Activated naive CD8-positive, alpha-beta T cell treated with anti-CD3 and anti-CD28 coated beads for 36 hours (primary cell): ENCODE measurements at places on chromosomes 13 and 19. TPM values are rescaled to one million over a fixed set of nuclear protein-coding genes. Genes with fewer than 3 reads are reported as not detected.
A peak's percentile ranks its signal among the peaks of the same experiment; 100 is the strongest.

Gene FTL
- total RNA-seq: 1,137 TPM

GRCh38 chr13:113402471-113403254 lies 38.7 kb upstream of the GRTP1 start:
- H3K4me3 ChIP-seq: no peak overlapping the region
- H3K27ac ChIP-seq: no peak overlapping the region
- H3K36me3 ChIP-seq: no peaks in the 10 kb centered on the region
- no peak for DNase-seq

DNA sequence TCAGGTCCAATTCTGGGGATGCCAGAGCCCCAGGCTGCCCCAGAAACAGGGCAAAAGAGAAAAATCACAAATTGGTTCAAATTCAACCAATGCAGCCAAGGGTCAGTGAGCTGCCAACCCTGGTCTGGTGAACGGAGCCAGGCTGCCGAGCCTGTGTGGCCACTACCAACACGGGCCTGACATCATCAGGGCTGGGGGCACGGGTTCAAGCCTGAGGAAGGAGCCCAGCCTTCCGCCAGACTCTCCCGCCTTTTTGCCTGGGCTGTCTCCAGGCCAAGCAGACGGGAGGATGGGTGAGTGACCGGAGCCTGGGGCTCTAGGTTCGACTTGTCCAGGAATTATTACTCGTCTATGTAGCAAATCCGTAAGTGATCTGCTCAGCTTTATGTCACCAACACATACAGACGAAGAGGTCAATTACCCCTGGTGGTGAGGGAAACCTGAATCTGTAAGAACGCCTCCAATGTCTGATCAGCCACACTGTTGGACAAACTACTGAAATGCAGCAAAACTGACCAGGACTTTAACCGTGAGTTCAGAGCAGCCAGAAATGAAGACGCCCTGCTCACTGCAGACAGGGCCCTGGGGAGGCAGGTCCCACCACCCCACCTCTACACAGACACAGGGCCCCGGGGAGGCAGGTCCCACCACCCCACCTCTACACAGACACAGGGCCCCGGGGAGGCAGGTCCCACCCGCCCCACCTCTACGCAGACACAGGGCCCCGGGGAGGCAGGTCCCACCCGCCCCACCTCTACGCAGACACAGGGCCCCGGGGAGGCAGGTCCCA lies 31.8 kb downstream of the RAB20 start:
- peaks cover 22% of the 10 kb centered on the region for H3K4me1 ChIP-seq
- no peaks in the 10 kb centered on the region for H3K27me3 ChIP-seq
- H3K27ac ChIP-seq: no peak overlapping the region
- DNase-seq: no peak
- H3K36me3 ChIP-seq: peaks cover 2% of the 10 kb centered on the region

Gene PLA2G4C
- total RNA-seq: 2.5 TPM

Gene TJP3
- total RNA-seq: 0.24 TPM

Gene PRTN3
- not detected for total RNA-seq

Gene MEF2B
- total RNA-seq: 1.6 TPM

GRCh38 chr19:34057155-34057554 lies 115.1 kb upstream of the LSM14A start:
- no peaks in the 10 kb centered on the region for H3K4me1 ChIP-seq
- no peak for DNase-seq
- no peak overlapping the region for H3K27ac ChIP-seq
- no peak overlapping the region for H3K4me3 ChIP-seq
- H3K36me3 ChIP-seq: no peaks in the 10 kb centered on the region

GRCh38 chr19:13825489-13826441 lies 30.5 kb downstream of the ZSWIM4 start:
- peaks cover 7% of the 10 kb centered on the region for H3K4me1 ChIP-seq
- no peak overlapping the region for H3K27ac ChIP-seq
- no peak for DNase-seq
- H3K4me3 ChIP-seq: no peak overlapping the region

GRCh38 chr19:2274185-2274711 lies 7.7 kb downstream of the PEAK3 start:
- peak overlapping the region; percentile 91 for H3K27ac ChIP-seq
- peak overlapping the region; percentile 78 for H3K4me3 ChIP-seq
- no peaks in the 10 kb centered on the region for H3K27me3 ChIP-seq
- peaks cover 24% of the 10 kb centered on the region for H3K4me1 ChIP-seq

- H3K27me3 ChIP-seq: peaks cover 47% of the 10 kb centered on the region
- no peaks in the 10 kb centered on the region for H3K36me3 ChIP-seq
- peak; percentile 14 for DNase-seq
- no peak overlapping the region for H3K4me3 ChIP-seq
- peaks cover 2% of the 10 kb centered on the region for H3K4me1 ChIP-seq
Measured at GRCh38 chr19:51514866-51515481, 13.4 kb upstream of the SIGLEC12 start.

- H3K27me3 ChIP-seq: no peaks in the 10 kb centered on the region
- H3K4me3 ChIP-seq: peak overlapping the region; percentile 85
- DNase-seq: no peak
- H3K27ac ChIP-seq: peak overlapping the region; percentile 80
- peaks cover 11% of the 10 kb centered on the region for H3K4me1 ChIP-seq
Measured at GRCh38 chr19:57615346-57615745, 1.3 kb downstream of the ZNF134 start.

- no peaks in the 10 kb centered on the region for H3K4me1 ChIP-seq
- DNase-seq: no peak
- no peaks in the 10 kb centered on the region for H3K27me3 ChIP-seq
- no peaks in the 10 kb centered on the region for H3K36me3 ChIP-seq
- no peak overlapping the region for H3K4me3 ChIP-seq
Measured at GRCh38 chr13:42859760-42860159, 78.4 kb downstream of the FAM216B start.

DNA sequence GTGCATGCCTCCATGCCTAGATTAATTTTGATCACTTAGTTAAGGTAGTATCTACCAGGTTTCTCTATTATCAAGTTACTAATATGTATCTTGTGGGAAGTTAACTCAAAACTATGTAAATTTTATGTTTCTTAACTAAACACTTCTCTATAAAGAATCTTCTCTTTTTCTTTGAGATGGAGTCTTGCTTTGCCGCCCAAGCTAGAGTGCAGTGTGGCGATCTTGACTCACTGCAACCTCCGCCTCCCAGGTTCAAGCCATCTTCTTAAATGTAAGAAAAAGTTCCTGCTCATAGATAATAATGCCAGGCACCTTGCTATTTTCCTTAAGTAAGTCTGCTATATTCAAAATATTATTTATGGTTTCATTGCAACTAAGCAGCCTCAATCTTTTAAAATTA lies 58.4 kb downstream of the ELF1 start:
- no peak for DNase-seq
- no peak overlapping the region for H3K27ac ChIP-seq
- no peak overlapping the region for H3K4me3 ChIP-seq
- H3K27me3 ChIP-seq: no peaks in the 10 kb centered on the region
- H3K36me3 ChIP-seq: peaks cover 48% of the 10 kb centered on the region

DNA sequence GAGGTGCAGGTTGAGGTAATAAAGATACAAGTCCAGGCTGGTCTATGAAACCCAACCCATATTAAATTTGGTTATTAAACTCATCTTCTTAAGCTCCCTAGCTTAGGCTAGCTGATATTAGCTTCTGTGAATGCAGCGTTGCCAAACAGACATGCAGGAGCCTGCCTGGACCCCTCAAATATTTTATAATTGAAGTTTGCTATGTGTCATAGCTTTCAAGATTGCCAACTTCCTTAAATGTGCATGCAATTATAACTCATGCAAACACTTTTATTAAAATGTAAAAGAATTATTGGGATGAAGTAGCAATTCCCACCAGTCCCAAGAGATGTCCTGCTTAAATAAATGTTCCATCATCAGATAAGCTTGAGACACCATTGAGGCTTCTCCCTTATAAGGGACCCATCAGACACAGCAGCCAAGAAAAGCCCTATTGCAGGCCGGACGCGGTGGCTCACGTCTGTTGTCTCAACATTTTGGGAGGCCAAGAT lies 51.3 kb downstream of the MBNL2 start:
- no peak for DNase-seq
- H3K4me3 ChIP-seq: no peak overlapping the region
- peaks cover 28% of the 10 kb centered on the region for H3K36me3 ChIP-seq
- no peaks in the 10 kb centered on the region for H3K27me3 ChIP-seq
- H3K27ac ChIP-seq: no peak overlapping the region
- H3K4me1 ChIP-seq: peaks cover 35% of the 10 kb centered on the region

DNA sequence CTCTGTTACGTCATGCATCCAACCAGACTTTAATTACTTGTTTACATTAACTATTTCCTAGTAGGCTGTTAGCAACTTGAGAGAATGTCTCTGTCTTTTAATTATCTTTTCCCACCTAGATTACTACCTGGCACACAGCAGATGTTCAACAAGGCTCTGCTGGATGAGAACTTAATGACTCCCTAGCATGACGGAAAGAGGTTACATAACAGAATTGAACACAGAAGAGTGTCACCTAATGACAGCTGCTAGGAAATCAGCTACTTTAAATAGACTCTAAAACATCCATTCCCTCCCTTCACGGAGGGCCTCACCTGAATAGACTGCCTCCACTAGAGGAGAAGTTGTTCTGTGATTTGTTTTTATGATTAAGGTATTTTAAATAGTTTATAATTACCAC lies 110.8 kb downstream of the TEX29 start:
- no peak for DNase-seq
- no peak overlapping the region for H3K4me3 ChIP-seq
- H3K27ac ChIP-seq: no peak overlapping the region

Gene FZR1
- 39.6 TPM for total RNA-seq

DNA sequence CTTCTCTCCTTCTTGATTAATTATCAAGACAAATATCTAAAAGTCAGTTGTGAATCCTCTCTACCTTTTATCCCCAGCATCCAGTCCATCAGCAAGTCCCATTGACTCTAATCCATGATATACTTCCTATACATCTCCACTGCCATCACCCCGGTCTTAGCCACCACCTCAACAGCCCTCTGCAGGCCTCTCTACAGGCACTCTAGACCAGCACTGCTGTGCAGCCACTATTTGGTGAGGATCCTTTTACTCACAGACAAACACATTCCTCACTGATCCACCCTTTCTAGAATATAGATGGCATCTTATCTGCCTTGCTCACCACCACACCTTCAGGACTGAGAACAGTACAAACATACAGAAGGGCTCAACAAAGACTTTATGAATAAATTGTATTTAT lies 221.7 kb downstream of the RFC3 start:
- no peak for DNase-seq
- H3K27me3 ChIP-seq: peaks cover 9% of the 10 kb centered on the region
- no peak overlapping the region for H3K4me3 ChIP-seq
- H3K4me1 ChIP-seq: no peaks in the 10 kb centered on the region
- no peak overlapping the region for H3K27ac ChIP-seq
- no peaks in the 10 kb centered on the region for H3K36me3 ChIP-seq

GRCh38 chr13:90618133-90618532 lies 729.4 kb upstream of the MIR17HG start:
- H3K4me1 ChIP-seq: no peaks in the 10 kb centered on the region
- DNase-seq: no peak
- H3K27ac ChIP-seq: no peak overlapping the region
- H3K4me3 ChIP-seq: no peak overlapping the region
- no peaks in the 10 kb centered on the region for H3K27me3 ChIP-seq

GRCh38 chr19:6373813-6374108 lies 1.2 kb downstream of the ALKBH7 start:
- no peak for DNase-seq
- peak overlapping the region; percentile 82 for H3K4me3 ChIP-seq
- peaks cover 4% of the 10 kb centered on the region for H3K36me3 ChIP-seq
- H3K4me1 ChIP-seq: peaks cover 8% of the 10 kb centered on the region
- H3K27me3 ChIP-seq: no peaks in the 10 kb centered on the region

Gene CYP2A7
- total RNA-seq: not detected

Gene OR7D2
- not detected for total RNA-seq

Gene UQCR11
- total RNA-seq: 244 TPM

Gene LENG9
- total RNA-seq: 4.3 TPM

DNA sequence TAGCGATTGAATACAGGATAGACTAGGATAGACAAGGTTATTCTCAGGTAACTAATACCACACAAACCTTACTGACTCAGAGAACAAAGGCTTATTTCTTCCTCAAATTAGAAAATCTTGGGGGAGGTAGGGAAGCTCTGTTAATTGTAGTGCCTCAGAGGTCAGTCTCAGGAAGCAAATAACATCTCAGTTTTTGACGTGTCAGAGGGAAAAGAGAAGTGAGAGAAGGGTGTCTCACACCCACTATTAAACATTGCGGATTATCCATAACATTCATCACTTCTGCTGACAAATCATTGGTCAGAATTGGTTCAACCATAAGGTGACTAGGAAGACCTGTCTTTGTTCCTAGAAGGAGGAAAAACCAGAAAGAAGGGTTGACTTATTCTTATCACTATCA lies 579.4 kb upstream of the MIR17HG start:
- H3K4me3 ChIP-seq: no peak overlapping the region
- no peak for DNase-seq
- H3K27ac ChIP-seq: no peak overlapping the region
- H3K36me3 ChIP-seq: no peaks in the 10 kb centered on the region
- no peaks in the 10 kb centered on the region for H3K27me3 ChIP-seq

Gene PTH2
- not detected for total RNA-seq

GRCh38 chr19:50601407-50602088 lies 33.3 kb upstream of the LRRC4B start:
- H3K36me3 ChIP-seq: no peaks in the 10 kb centered on the region
- H3K27me3 ChIP-seq: peaks cover 59% of the 10 kb centered on the region
- DNase-seq: no peak
- no peak overlapping the region for H3K27ac ChIP-seq
- H3K4me3 ChIP-seq: no peak overlapping the region
- no peaks in the 10 kb centered on the region for H3K4me1 ChIP-seq

Gene CYP4F12
- not detected for total RNA-seq

Gene NALCN
- total RNA-seq: not detected

- H3K27ac ChIP-seq: no peak overlapping the region
- H3K27me3 ChIP-seq: no peaks in the 10 kb centered on the region
- H3K36me3 ChIP-seq: peaks cover 14% of the 10 kb centered on the region
- peaks cover 17% of the 10 kb centered on the region for H3K4me1 ChIP-seq
- no peak overlapping the region for H3K4me3 ChIP-seq
Measured at GRCh38 chr19:48881741-48882657, 9.8 kb downstream of the PPP1R15A start.

Gene FLT3LG
- 61.0 TPM for total RNA-seq

DNA sequence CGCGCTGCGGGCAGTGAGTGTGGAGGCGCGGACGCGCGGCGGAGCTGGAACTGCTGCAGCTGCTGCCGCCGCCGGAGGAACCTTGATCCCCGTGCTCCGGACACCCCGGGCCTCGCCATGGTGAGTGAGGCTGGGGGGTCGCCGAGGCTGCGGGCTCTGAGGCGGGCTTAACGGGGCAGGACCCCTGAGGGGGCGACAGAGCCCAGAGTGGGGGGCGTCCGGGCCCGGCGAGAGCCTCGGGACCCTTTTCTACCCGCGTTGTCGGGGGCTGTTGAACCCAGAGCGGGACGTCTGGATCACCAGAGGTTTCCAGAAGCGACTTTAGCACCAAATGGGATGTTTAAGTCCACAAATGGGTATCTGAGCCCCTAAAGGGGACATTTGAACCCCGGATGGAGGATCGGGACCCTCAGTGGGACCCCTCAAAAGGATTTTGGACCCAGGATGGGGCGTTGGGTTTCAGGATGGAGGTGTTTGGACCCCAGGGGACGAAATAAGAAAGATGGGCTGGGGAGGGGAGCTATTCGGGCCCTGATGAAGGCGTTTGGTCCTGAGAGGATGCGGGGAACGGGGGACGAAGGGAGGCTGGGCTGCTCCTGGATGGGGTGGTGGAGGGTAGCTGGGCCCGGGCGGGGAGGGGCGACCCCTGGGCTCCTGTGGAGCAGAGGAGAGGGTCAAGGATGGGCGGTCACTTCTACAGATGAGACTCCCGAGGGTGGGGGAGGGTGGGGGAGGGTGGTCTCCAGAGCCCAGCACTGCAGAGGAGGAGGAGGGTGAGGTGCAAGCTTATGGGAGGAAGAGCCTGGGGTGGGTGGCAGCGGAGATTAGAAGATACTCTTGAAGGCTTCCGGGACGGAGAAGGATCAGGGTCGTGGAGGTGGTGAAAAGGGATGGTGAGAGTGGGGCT lies at the start of gene CALM3:
CALM3 (plus strand) TSS at position 13 of the 907 bp plus-strand sequence; CDS start at position 118, 105 bp downstream.
- peaks cover 34% of the 10 kb centered on the region for H3K36me3 ChIP-seq
- H3K4me3 ChIP-seq: peak within 1 kb of the TSS; percentile 96
- no peak for DNase-seq
- peak within 1 kb of the TSS; percentile 100 for H3K27ac ChIP-seq
